ENCODE measurements at places on chromosomes 7 and 10.

GRCh38 chr10:62095181-62096122, 173.2 kb downstream of the RTKN2 start:
- peak; percentile 91 for DNase-seq

DNA sequence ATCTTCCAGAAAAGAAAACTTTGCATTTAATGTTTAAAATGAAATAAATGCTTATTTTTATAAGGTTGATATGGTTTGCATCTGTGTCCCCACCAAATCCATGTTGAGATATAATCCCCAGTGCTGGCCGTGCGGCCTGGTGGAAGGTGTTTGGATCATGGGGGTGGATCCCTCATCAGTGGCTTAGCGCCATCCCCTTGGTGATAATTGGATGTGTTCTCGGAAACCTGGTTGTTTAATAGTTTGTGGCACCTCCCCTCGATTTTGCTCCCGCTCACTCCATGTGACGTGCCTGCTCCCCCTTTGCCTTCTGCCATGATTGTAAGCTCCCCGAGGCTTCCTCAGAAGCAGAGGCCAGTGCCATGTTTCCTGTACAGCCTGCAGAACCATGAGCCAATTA, 2.4 kb upstream of the MTPAP start:
- no peak for DNase-seq

GRCh38 chr7:7617550-7617949, 23.0 kb upstream of the UMAD1 start:
- no peak for DNase-seq

DNA sequence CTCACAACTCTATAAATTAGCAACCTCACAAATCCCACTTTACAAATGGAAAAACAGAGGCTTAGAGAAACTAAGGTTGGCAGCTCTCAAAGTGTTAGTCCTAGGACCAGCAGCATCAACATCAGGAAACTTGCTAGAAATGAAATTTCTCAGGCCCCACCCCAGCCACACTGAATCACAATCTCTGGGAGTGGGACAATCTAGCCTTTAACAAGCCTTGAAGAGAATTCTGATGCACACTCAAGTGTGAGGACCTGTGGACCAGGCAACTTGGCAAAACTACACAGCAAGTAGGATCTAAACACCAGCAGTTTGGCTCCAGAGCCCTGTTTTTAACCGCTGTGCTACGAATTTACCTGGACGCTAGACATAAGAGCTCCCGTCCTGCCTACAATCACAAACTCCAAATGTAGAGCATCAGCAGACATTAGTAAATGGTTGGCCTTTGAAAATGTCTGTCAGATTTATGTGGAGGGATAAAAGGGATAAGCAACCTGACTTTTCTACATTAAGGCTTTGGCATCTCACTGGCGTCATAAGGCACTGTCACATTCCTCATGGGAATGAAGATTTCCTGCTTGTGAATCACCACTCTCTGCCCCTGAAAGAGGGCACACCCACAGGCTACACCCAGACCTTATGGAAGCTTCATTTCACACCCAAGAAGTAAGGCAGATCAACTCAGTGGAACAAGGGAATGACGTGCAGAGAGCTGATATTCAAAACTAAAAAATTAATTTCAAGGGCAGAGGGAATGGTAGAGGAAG, 34.5 kb downstream of the PPP1R3C start:
- DNase-seq, result no peak

- no peak for DNase-seq
Measured at GRCh38 chr7:17069146-17069545, 187.4 kb upstream of the AGR3 start.

GRCh38 chr10:37713642-37714041, 143.8 kb downstream of the ZNF248 start:
- no peak for DNase-seq

DNA sequence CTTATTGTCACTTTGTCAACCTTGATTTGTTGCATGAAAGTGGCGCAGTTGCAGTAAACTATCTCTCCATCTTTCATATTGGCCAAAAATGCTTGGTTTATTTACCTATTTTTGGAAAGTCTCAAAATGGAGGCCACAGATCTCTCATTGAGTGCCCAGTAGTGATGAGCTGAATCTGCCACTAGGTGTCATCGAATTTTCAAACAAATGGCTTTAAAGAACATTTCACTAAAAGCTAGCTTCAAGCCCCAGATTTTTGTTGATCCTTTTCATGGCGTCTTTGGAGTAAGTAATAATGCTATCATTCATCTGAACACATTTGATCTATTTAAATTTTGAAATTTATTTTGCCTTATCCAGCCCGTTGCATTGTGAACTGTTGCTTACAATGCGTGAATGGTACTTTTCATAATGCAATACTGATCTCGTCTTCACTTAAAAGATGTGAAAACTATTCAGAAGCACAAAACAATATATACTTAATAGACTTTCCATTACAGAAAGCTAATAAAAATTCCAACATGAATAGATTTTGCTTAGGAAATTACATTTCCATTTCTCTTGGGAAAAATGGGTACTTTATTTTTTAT, 236.2 kb downstream of the DNAJB9 start:
- peak; percentile 44 for DNase-seq

- no peak for DNase-seq
Measured at GRCh38 chr7:106218546-106218945, 66.2 kb downstream of the NAMPT start.

- no peak for DNase-seq
Measured at GRCh38 chr10:74900297-74900696, 73.9 kb downstream of the KAT6B start.

- peak; percentile 8 for DNase-seq
Measured at GRCh38 chr7:127715901-127716300, 63.9 kb downstream of the SND1 start.

GRCh38 chr7:111067251-111067650, 23.7 kb upstream of the LRRN3 start:
- no peak for DNase-seq

GRCh38 chr7:67854221-67855178, 857.9 kb downstream of the TYW1 start:
- DNase-seq, result peak; percentile 74

DNA sequence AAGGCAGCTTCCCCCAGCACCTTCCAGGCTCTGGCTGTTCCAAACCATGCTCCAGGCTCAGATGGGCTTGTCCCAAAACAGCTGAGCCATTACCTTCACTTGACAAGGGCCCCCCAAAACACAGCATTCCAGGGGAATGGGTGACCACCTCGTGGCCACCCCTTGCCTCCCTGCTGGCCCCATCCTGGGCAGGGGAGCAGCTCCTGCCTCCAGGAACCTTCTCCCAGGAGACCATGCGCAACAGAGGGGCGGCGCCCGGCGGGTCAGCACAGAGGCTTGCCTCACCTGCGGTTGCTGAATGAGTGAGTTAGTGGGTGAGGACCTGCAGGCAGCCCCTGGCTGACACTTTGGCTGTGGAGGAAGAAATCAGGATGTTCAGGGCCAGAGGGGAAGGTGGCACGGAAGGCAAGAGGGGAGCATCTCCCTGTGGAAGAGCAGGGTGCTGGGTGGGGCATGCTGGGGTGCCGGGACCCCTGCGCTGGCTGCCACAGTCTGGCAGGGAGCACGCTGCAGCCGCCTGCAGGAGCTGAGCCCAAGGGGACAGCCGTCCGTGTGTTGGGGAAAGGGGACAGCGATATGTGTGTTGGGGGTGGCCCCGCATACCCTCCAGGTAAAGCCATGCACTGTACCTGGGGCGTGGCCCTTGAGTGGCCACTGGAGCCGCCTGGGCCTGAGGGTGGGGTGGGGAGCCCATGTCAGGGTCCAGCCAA, 54.7 kb downstream of the PWWP2B start:
- no peak for DNase-seq

GRCh38 chr7:134200970-134201369, 73.8 kb downstream of the LRGUK start:
- peak; percentile 30 for DNase-seq

DNA sequence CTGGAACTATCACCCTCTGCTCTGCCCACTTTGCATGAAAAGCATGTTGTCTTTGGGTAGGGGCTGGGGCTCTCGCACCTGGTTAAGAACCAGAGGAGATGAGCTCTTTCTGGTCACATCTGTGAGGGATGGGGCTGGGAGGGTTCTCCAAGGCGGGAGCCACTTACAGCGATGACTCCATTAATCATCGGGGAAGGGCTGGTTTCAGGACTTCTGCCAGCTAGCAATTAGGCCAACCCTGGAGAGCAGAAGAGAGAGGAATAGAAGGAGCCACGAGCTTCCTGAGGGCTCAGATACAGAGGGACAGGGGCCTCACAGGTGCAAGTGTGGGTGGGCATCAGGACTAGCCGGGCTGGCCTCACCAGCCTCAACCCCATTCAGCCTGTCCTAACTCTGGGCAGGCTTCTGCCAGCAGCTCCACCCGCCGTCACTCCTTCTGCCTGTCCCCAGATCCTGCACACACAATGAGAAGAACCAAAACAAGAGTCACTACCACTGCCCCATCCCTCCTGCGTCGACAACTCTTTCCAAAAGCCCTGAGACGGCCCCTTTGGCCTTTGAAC, 8.4 kb downstream of the AQP1 start:
- DNase-seq, result no peak

DNA sequence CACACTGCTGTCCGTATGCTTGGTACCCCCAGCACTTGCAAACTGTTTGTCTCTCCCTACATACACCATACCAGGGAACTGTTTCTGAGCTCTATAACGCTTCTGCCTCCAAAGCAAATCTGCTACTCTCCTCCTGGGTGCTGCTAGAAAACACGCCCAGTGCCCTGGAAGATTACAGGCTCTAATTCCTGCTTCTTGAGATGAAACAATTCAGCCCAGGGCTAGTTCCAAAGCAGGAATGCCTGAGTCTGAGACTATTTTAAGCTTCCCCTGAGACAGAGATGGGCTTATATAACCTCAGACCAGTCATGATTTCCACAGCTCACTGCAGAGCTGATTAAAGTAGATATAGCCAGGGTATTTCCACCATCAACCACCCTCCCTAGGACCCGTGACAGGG, 327.1 kb downstream of the GPR158 start:
- DNase-seq, result no peak

- DNase-seq, result peak; percentile 80
Measured at GRCh38 chr10:34906067-34906965, 91.2 kb upstream of the PARD3 start.

- DNase-seq, result peak; percentile 88
Measured at GRCh38 chr7:66326501-66327215, 121.5 kb downstream of the TPST1 start.

- no peak for DNase-seq
Measured at GRCh38 chr10:114648368-114648767, 9.7 kb downstream of the ABLIM1 start.

DNA sequence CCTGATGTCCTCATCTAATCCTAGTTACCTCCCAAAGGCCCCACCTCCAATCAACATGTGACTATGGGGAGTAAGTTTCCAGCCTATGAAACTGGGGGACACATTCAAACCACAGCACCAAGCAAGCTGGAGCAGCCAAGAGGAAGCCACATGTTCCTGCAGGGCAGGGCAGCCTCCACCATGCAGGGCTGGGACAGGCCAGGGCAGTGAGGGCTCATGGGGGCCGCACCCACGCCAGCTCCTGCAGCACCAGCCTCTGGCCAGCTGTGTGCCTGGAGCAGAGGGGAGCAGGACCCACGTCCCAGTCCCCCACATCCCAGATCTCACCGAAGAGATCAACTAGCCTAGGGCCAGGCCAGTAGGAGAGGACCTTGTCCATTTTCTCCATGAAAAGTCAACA, 85.9 kb upstream of the INSIG1 start:
- no peak for DNase-seq

DNA sequence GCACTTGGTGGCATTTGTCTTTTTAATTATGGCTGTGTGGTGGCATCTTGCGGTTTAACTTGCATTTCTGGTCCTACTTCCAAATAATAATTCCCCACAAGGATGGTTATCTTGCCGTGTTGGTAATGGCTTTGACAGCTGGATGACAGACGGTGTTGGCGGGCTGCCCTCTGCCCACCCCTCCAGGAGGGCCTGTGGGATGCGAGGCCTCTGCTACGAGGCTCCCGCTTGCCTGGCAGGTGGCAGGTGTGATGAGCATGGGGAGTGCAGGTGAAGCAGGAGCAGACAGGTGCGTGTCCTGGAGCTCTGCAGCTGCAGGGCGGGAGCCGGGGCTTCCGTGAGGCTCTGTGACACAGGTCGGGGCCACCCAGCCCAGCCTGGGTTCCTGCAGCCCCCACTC, 11.8 kb downstream of the INPP5A start:
- no peak for DNase-seq

DNA sequence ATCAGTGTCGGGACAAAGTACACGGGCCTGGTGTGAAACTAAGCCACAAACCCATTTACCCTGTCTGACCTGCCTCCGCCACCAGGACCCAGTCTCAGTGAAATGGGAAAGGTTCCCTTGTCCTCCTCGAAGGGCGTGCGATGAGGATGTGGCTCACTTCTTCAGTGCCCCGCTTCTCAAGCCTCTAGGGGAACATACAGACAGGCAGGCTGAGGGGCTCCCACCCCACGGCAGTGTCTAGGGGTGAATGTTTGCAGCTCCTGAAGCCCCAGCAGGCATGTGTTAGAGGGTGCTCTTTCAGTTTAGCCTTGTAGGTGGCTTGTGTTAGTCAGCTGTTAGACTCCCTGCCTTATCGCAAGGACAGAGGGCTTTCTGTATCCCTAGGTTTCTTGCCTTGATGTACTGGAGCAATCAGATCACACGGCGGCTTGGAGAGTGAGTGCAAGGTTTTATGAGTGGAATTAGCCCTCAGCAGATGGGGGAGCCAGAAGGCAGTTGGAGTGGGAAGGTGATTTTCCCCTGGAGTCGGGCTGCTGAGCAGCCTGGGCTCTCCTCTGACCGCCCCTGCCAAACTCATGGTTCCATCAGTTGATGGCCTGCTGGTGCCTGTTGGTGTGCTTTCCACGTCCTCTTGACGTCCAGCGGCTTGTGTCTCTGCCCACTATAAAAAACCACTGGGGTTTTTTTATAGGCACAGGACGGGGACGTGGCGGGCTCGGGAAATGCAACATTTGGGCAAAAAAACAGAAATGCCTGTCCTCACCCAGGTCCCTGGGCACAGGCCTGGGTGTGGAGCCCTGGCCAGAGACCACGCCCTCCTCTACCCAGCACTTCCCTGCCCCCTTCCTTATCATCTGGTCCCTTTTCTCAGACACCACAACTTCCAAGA, 759 bp downstream of the NUDT1 start:
- no peak for DNase-seq

DNA sequence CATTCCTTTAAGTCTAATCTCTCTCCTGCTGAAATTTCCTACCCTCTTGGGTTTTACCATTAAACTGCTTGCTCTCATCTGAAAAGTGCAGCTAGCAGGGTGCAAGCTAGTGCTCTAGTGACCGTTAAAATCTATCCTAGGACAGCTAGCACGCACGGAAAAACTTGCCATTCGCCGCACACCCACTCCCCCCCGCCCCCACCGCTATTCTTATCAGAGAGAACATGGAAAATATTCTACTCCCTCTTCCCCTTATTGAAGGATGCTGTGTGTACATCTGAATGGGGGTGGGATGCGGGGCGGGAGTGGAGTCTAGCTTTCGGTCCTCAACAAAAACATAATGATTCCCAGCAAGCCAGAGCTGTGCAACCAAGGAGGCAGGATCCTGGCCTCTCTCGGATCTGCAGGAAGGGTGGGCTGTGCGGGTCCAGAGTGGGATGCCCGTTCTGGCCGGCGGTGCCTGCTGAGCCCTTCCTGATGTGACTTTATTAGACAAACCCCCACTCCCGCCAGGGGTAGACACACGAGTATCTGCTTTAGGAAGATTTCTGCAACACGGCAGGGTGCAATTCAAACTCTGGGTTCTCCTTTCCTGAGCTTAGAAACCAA, 1.1 kb upstream of the ADRA2A start:
- no peak for DNase-seq

Data from muscle of leg (tissue), 16 donors.